CD4-positive, alpha-beta memory T cell (primary cell): ENCODE measurements at places on chromosomes 7 and 10.

DNA sequence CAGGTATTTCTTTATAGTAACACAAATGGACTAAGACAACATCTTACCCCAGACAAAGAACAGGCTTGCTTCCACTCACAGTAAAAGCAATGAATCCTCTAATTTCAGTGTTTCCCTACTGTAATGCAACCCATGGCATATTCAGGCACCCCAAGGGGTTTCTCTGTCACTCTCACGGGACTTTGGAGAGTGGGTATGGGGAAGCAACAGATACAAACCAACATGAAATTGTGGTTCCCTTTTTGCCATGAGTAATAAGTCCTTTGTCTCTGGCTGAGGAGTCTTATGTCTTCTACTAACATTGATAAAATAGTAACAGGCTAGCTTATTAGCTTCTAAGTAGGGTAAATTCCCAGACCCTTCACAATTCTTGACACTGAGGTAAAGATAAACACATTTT lies 51.4 kb upstream of the AOAH start:
- H3K27me3 ChIP-seq, result no peaks in the 10 kb centered on the region
- no peak for DNase-seq
- H3K4me3 ChIP-seq, result no peak overlapping the region

- DNase-seq, result no peak
- no peaks in the 10 kb centered on the region for H3K27me3 ChIP-seq
- H3K4me3 ChIP-seq, result no peak overlapping the region
- no peaks in the 10 kb centered on the region for H3K4me1 ChIP-seq
- no peak overlapping the region for H3K27ac ChIP-seq
- no peaks in the 10 kb centered on the region for H3K36me3 ChIP-seq
Observed at GRCh38 chr7:26141077-26141476, 10.9 kb upstream of the NFE2L3 start.

DNA sequence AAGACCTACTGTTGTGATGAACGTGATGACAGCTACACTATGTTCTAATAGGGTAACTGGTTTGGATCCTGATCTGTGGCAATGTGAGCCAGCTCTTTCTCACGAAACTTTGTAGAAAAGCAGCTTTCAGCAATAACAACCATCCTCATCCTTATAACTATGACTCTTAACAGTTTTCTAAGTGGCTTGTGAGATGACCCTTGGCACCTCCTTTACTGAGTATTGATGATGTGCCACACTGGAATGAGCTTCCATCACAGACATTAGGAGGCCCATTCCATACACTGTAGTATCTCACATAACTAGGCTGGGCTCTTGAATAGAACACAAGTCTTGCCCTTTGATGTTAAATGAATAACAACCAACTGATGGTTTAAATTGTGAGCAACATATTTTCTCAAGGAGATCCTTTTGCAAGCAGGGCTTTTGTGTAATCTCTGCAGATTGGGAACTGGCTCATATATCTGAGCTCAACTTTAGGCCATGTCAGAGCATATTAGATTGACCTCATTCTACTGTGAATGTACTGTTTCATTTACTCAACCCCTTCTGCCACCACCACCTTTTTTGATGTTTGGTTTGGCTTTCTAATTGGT lies 46.4 kb downstream of the MYPN start:
- no peak overlapping the region for H3K27ac ChIP-seq
- H3K4me3 ChIP-seq, result no peak overlapping the region
- no peaks in the 10 kb centered on the region for H3K27me3 ChIP-seq
- H3K36me3 ChIP-seq, result no peaks in the 10 kb centered on the region
- no peak for DNase-seq

- no peak for DNase-seq
- H3K36me3 ChIP-seq, result no peaks in the 10 kb centered on the region
- H3K27ac ChIP-seq, result no peak overlapping the region
- no peaks in the 10 kb centered on the region for H3K4me1 ChIP-seq
- H3K4me3 ChIP-seq, result no peak overlapping the region
Observed at GRCh38 chr7:10104292-10104691, 869.4 kb upstream of the PHF14 start.

GRCh38 chr7:116726149-116726548 lies 54.2 kb downstream of the MET start:
- no peak for DNase-seq
- no peak overlapping the region for H3K4me3 ChIP-seq
- H3K4me1 ChIP-seq, result no peaks in the 10 kb centered on the region
- no peaks in the 10 kb centered on the region for H3K27me3 ChIP-seq
- H3K27ac ChIP-seq, result no peak overlapping the region

GRCh38 chr10:80485076-80485945 lies 31.2 kb downstream of the TSPAN14 start:
- H3K4me3 ChIP-seq, result peak overlapping the region; percentile 51
- no peak for DNase-seq
- peaks cover 18% of the 10 kb centered on the region for H3K36me3 ChIP-seq
- H3K4me1 ChIP-seq, result peaks cover 95% of the 10 kb centered on the region
- no peaks in the 10 kb centered on the region for H3K27me3 ChIP-seq

DNA sequence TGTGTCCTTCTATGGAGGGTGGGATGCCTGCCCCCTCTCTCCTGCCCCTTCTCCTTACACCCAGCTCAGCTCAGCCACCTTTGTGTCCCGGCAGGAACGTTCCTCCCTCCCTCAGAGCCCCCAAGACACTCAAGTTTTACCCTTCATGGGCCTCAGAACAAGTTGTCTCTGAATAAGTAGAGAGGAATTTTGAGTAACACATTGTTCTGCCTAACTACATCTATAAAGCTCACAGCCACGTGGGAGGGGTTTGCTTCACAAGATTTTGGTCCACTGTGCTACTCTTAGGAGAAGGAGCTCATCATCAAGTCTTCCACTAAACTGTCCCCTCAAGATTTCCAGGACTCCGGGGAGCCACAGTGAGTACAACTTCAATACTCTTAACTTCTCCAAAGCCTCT lies 51.6 kb upstream of the ZNF32 start:
- H3K27ac ChIP-seq, result no peak overlapping the region
- DNase-seq, result no peak
- H3K27me3 ChIP-seq, result no peaks in the 10 kb centered on the region
- H3K4me3 ChIP-seq, result no peak overlapping the region
- no peaks in the 10 kb centered on the region for H3K36me3 ChIP-seq

GRCh38 chr10:70125918-70126552 lies 6.6 kb downstream of the AIFM2 start:
- DNase-seq, result no peak
- no peak overlapping the region for H3K4me3 ChIP-seq
- no peaks in the 10 kb centered on the region for H3K36me3 ChIP-seq
- no peak overlapping the region for H3K27ac ChIP-seq
- no peaks in the 10 kb centered on the region for H3K4me1 ChIP-seq
